ENCODE measurements at places on chromosomes 4 and X.
A peak's percentile ranks its signal among the peaks of the same experiment; 100 is the strongest.

DNA sequence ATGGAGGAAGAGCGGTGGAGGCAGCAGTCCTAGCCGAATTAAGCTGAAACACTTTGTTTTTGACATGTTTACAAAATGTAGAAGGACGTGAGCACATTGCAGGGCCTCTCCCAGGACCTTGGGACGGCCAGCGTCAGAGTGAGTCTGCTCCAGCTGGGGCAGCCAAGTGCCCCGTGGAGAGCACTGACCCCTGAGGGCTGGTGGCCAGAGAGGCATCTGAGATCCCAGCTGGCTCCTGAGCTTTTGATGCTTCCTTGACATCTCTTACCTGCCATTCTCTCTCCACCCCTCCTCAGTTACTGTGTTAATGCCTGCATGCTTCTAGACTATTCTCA lies 24.7 kb downstream of the NAT8L start:
- DNase-seq, result no peak

DNA sequence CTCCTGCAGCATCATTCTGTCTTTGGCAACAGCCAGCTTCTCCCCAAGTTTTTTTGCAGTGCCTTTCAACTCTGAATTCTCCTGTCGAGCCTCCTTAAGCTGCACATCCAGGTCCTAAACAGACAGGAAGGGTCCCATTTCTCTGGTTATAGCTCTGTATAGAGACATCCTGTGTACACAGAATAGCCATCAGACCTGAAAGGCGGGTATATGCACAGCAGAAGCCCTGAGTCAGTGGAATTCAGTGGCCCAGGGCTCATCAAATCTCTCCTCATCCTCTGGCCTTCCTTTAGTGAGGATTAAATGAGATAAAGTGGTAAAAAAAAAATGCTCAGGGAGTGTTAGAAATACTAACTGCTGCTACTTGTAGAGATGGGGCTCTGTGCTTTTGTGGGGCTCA lies 73.8 kb downstream of the FAM184B start:
- no peak for DNase-seq

GRCh38 chrX:84830836-84831235 lies 172.8 kb upstream of the APOOL start:
- no peak for DNase-seq

DNA sequence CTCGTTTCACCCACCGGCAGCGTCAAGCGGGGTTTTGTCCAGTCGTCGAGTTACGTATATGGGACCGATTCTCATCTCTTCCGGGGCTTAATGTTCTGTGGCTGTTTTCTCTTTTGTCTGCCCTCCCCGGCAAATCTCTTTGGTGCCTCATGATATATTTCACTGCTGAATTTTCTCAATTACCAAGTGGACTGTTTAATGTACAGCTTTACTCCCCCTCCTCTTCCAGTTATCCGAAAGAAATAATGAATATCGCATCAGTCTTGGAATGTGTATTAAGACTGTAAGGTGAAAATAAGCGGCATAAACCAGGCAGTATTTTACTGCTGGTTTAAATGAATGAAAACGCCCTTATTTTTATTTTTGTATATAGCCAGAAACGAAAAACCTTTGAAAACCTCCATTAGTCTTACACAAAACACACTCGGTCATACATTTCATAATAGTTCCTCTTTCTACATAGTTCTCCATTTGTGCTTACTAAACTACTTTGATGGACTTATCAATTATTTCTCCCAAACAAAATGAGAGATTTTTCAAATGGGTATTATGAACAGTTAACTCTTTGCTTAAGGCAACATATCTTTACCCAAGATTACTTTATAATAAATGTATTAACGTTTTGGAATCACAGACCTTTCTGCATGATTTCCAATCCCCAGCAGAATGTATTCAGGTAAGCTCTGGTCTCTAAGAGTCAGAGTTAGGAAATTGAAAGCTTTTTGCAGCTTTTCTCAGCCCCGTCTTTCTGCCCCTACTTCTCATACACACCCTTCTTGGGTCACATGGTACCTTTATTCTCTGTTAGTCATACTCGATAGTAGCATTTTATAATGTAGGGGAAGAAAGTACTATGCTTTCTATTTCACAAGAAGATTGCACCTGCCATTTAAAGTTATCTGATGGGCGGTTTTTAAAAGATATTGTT lies 979 bp downstream of the RP2 start:
- no peak for DNase-seq

DNA sequence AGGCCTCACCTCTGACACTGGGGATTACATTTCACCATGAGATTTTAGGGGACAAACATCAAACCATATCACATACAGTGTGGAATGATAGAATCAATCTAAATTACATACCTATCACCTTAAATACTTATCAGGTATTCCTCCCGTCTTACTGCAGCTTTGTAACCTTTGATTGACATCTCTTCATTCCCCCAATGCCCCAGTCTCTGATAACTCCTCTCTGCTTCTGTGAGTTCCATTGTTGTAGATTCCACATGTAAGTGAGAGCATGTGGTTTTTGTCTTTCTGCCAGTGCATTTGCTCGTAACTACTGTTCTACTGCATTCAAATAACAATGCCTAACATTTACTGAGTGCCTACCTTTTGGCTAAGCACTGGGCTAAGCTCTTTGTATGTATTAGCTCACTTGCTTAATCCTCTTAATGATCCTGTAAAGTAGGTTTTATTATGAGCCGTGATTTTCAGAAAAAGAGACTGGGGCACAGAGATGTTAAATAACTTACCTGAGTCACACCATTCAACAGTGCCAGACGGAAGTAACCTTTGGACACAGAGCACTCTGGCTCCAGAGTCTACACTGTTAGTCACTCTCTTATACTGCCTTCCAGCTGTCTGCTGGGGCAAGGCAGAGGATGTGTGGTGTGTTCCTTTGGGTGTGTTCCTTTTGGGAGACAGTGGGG lies 63.7 kb upstream of the ESX1 start:
- DNase-seq, result no peak

DNA sequence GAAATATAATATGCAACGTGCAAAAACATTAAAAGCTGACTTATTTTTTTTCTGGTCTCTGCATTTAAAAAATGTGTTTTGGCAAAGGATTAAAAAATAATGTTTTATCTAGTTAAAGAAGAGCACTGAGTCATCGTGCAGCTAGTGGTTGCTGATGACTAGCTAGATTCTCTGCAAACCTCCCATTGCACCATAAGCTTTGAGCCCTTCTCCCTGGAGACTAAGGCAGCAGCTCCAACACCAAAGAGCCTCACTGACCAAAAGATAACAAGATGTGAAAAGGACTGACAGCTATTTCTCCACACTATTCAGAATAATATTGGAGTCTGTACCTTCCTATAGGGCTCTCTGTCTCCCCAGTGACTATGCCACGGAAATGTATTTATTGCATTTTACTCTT lies 424.3 kb downstream of the SLITRK2 start:
- DNase-seq, result no peak

- DNase-seq, result no peak
These were observed 84.0 kb downstream of the RBPJ start for GRCh38 chr4:26404743-26405206.

DNA sequence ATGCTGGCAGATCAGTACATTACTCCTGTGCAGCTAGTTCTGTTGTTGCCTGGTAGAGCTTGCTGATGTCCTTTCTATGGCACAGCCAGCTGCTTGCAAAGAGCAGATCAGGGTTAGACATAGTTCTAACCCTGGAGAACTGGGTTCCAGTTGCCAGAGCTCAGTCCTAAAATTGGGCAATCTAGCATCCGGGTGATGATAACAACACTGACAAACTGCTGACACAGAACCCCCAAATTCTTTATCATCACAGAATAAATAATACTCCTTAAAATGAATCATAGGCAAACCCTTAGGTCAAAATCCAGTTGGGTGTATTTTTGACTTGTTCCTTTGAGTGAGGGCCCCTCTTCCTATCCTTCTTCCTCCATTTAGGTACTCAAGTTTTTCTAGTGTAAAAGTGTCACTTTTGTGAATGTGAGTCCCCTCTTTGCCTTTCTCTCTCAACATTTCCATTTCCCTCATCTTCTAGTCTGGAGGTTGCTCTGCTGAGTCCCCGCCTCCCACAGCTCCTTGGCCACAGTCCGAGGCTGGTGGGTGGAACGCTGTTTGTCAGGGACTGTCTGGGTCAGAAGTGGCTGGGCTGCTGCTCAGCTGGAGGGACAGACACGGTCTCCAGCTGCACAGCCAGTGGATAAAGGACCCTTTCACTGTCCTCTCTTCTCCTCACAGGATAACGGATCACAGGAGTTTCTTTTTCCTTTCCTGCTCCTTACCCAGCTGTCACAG lies 93.6 kb upstream of the RASGEF1B start:
- DNase-seq, result peak; percentile 81

GRCh38 chr4:53450773-53451172 lies 73.3 kb downstream of the FIP1L1 start:
- no peak for DNase-seq

- DNase-seq, result no peak
These were observed 208.3 kb downstream of the ARHGAP10 start for GRCh38 chr4:147940171-147940570.

GRCh38 chrX:20414762-20415445 lies 148.2 kb upstream of the RPS6KA3 start:
- DNase-seq, result no peak

GRCh38 chr4:40165916-40166315 lies 30.9 kb upstream of the RHOH start:
- DNase-seq, result no peak

- DNase-seq, result peak; percentile 17
These were observed 178.2 kb upstream of the FRMPD4 start for GRCh38 chrX:11960031-11960430.

DNA sequence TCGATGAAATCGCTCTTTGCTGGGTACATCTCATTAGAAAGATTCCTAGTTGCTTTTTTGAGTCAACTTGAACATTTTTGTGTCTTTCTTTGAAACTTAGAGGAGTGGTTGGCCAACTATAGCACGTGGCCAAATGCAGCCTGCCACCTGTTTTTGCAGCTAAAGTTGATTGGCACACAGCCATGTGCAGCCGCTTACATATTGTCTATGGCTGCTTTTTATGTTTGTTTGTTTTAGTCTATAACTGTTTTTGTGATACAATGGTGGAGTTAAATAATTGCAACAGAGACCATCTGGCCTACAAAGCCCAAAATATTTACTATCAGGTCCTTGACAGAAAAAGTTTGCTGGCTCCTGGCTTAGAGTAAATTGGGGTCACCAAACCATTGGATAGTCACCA lies 86.3 kb downstream of the CLCN4 start:
- no peak for DNase-seq

DNA sequence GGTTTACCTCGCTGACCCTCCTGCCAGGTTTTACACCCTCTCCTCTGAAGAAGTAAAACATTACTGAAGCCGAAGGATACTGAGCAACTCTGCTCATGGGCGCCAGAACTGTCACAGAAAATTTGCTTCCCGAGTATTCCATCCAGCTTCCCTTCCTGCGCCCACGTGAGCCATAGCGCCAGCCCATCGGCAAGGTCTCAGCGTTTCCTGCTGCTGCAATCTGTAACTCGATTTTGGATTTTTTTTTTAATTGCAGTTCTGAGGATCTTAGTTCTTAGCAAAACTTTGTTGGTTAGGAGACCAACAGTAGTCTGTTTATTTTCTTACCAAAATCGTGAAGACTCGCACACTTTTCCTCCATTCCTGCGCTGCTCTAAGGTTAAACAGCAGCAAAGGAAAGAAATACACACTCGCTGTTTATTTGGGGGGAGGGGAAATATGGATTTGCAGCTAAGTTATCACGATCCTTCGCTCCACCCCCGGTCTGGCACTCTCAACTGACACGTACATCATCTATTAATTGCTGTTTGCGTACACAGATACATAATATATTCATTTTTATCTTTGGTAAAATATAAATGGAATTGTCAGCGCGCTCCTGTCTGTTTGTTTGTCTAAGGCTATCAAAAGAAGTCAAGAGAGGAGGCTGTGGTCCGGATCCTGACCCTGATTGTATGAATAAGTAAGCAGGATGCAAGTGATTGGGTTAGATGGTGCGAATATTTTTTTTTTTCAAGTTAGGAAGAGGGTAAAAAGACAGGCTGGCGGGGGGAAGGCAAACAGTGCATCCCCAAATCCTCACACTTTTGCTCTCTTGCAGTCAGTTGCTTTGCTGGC lies at the start of gene TLL1:
Gene TLL1 (plus strand): TSS at position 777 of the 837 bp plus-strand sequence. CDS start 668 bp downstream, outside the sequence.
- DNase-seq, result peak; percentile 52

- peak; percentile 5 for DNase-seq
These were observed 92.2 kb upstream of the MTM1 start for GRCh38 chrX:150476164-150476699.

GRCh38 chr4:74258963-74259362 lies 49.3 kb upstream of the EPGN start:
- peak; percentile 35 for DNase-seq

GRCh38 chr4:76256968-76257367 lies 5.4 kb downstream of the FAM47E start:
- no peak for DNase-seq

DNA sequence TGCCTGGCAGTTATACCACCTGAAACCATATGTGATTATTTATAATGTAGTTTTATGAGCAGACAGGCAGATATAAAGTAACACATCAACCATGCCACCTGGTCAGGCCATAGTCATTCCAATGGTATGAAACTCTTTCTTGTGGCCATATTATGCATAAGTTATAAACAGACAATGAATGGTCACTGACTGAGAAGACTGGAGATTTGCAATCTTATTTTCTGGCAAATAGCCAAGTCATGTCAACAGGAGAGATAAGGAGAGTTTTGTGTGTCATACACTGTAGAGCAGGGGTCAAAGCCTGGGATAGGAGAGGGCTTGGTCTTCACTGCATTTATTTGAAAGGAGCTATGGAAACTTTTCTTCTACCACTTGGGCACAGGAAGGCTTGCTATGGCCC lies 29.5 kb downstream of the SORBS2 start:
- no peak for DNase-seq

GRCh38 chr4:6320663-6321062 lies 51.0 kb downstream of the WFS1 start:
- DNase-seq, result no peak

- DNase-seq, result no peak
These were observed 48.7 kb upstream of the ARHGEF6 start for GRCh38 chrX:136829413-136829812.
